ENCODE measurements at places on chromosomes 5 and 9. TPM values are rescaled to one million over a fixed set of nuclear protein-coding genes. Genes with fewer than 3 reads are reported as not detected.

DNA sequence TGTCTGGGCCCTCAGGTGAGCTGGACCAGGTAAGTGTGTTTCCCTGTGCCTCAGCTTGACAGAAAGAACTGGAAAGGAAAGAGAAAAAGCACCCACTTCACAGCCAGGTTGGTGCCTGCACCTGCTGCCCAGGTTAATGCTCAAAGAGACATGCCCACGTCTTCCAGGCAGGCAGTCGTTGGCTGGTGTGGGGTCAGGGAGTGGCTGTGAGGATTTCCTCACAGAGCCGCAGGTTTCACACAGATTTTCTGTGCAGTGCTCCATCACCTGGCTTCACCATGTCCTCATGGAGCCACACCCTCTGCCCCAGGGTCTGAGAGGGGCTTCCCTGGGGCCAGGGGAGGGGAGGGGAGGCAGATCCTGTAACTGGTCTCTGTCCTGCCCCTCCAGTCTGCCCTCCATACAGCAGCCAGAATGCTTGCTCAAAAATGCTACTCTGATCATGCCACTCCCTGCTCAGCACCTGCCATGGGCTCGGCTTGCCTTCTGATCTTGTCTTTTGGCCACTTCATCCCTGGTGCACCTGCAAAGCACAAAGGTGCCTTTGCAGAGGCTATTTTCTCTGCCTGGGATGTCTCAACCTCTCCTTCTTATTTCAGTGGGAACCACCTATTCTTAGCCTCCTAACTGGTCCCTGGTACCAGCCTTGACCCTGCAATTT is 82.5 kb upstream of the UBTD2 start:
- DNase-seq, result no peak
- H3K36me3 ChIP-seq, result no peaks in the 10 kb centered on the region
- H3K4me3 ChIP-seq, result no peak overlapping the region
- peaks cover 4% of the 10 kb centered on the region for H3K27me3 ChIP-seq
- no peak overlapping the region for H3K27ac ChIP-seq
- H3K4me1 ChIP-seq, result no peaks in the 10 kb centered on the region

- DNase-seq, result peak; percentile 84
- peak overlapping the region; percentile 95 for H3K4me3 ChIP-seq
- H3K27ac ChIP-seq, result peak overlapping the region; percentile 96
- peaks cover 44% of the 10 kb centered on the region for H3K4me1 ChIP-seq
- H3K36me3 ChIP-seq, result peaks cover 15% of the 10 kb centered on the region
These were observed 3.2 kb upstream of the SET start for GRCh38 chr9:128685636-128686489.

- H3K4me1 ChIP-seq, result peaks cover 18% of the 10 kb centered on the region
- H3K27me3 ChIP-seq, result no peaks in the 10 kb centered on the region
- H3K36me3 ChIP-seq, result peaks cover 2% of the 10 kb centered on the region
- DNase-seq, result peak; percentile 73
- no peak overlapping the region for H3K27ac ChIP-seq
These were observed 37.3 kb upstream of the FYB1 start for GRCh38 chr5:39256477-39257235.

DNA sequence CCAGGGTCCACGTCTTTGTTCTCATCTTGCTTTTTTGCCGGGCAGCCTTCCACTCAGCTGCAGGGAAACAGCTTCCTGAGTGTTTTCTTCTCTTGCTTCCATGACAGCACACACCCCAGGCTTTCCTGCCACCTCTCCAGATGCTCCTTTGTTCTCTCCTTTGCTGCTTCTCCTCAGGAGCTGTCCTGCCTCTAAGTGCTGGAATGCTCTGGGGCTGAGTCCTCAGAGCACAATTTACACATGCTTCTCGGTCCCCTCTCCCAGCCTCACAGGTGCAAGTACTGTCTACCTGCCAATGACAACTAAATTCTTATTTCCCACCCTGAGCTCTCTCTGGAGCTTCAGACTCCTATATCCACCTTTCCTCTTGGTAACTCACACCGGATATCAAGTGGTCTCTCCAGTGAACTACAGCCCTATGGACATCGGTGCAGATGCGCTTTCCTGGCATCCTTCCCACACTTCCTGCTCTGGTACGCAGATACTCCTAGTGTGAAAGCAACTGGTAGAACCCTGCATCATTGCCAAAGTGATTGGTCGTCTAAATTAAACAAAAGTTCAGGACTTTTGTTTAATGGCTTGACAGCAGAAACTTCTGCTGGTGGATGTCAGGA is 13.4 kb upstream of the ACSL6 start:
- H3K36me3 ChIP-seq, result peaks cover 1% of the 10 kb centered on the region
- no peak overlapping the region for H3K4me3 ChIP-seq
- H3K4me1 ChIP-seq, result peaks cover 20% of the 10 kb centered on the region
- peak; percentile 59 for DNase-seq
- no peak overlapping the region for H3K27ac ChIP-seq

GRCh38 chr5:68460147-68460798 is 244.7 kb downstream of the PIK3R1 start:
- H3K27ac ChIP-seq, result no peak overlapping the region
- H3K36me3 ChIP-seq, result no peaks in the 10 kb centered on the region
- peaks cover 17% of the 10 kb centered on the region for H3K4me1 ChIP-seq
- H3K4me3 ChIP-seq, result no peak overlapping the region

DNA sequence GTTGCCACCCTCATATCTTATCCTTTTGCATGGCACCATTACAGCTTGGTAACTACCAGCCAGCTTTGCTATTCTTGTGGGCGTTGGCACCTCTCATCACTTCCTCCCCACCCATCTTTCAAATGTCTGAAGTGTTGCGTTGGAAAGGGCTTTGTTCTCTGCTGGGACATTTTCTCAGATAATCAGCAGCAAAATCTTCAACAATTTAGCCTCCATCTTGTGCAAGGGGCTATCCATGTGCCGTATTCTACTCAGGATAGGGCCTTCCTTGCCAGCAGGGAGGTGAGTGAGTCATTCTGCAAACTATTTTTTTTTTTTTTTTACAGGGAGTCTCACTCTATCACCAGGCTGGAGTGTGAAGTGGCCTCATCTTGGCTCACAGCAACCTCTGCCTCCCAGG is 62.1 kb upstream of the NUDT12 start:
- DNase-seq, result no peak
- H3K36me3 ChIP-seq, result no peaks in the 10 kb centered on the region

DNA sequence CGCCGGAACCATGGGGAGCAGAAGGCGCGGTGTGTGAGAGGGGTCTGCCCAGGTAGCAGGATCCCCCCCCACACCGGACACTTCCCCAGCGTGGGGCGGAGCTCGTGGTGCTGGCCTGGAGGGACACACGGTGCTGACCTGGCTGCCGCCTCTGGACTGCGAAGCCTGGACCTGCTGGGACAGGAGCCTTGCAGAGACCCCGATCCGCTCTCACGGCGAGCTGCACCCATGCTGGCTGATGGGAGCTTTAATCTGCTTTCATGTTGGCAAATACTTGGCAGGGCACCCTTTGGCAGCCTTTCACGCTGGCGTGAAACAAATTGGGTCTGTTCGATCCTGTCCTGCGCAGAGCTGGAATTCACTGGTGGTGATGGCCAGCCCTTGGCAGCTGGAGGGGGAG is 7.4 kb downstream of the NKD2 start:
- H3K4me3 ChIP-seq, result no peak overlapping the region
- H3K27me3 ChIP-seq, result peaks cover 6% of the 10 kb centered on the region
- peaks cover 2% of the 10 kb centered on the region for H3K4me1 ChIP-seq

DNA sequence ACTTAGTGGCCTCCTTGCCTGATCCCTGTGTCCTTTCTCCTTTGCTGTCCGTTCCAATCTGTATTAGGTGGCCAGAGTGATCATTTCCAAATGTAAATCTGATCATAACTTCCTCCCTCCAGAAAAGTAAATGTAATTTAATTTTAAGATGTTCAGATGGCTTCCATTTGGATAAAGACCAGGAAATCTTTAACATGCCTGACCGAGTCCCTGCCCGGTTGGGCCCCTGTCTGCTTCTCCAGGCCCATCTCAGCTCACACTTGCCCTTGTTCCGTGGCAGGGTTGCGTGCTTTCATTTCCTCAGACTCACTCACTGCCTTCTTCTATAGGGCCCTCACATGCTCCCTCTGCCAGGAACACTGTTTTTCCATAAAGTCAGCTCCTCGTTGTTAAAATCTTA is 7.6 kb downstream of the MAP3K1 start:
- peak overlapping the region; percentile 4 for H3K27ac ChIP-seq
- H3K27me3 ChIP-seq, result no peaks in the 10 kb centered on the region
- no peak for DNase-seq
- H3K4me3 ChIP-seq, result peak overlapping the region; percentile 9
- H3K36me3 ChIP-seq, result peaks cover 30% of the 10 kb centered on the region
- peaks cover 64% of the 10 kb centered on the region for H3K4me1 ChIP-seq

- H3K4me1 ChIP-seq, result peaks cover 65% of the 10 kb centered on the region
- no peak overlapping the region for H3K27ac ChIP-seq
- no peak overlapping the region for H3K4me3 ChIP-seq
- H3K36me3 ChIP-seq, result peaks cover 72% of the 10 kb centered on the region
- no peak for DNase-seq
These were observed 34.6 kb downstream of the TNFAIP8 start for GRCh38 chr5:119390404-119390803.

DNA sequence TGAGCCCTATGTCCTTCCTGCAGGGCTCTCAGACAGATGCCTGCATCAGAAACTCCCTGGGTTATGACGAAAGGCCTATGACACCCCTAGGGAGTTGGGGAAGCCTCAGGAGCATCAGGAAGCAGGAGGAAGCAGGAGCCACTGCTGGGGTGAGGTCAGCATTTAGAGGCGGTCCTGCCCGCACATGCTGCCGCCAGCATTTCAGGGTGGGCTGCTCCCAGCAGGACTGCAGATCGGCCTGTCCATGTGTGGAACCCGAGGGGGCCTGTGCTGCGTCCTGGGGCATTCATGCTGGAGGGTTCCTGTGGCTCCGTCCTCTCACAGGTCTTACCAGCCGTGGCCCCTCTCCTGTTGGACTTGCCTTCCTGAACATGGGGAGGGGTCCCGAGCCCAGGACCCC is 6.9 kb downstream of the NKD2 start:
- H3K27me3 ChIP-seq, result peaks cover 6% of the 10 kb centered on the region
- H3K4me1 ChIP-seq, result peaks cover 2% of the 10 kb centered on the region
- no peak for DNase-seq
- no peak overlapping the region for H3K27ac ChIP-seq
- H3K36me3 ChIP-seq, result no peaks in the 10 kb centered on the region

DNA sequence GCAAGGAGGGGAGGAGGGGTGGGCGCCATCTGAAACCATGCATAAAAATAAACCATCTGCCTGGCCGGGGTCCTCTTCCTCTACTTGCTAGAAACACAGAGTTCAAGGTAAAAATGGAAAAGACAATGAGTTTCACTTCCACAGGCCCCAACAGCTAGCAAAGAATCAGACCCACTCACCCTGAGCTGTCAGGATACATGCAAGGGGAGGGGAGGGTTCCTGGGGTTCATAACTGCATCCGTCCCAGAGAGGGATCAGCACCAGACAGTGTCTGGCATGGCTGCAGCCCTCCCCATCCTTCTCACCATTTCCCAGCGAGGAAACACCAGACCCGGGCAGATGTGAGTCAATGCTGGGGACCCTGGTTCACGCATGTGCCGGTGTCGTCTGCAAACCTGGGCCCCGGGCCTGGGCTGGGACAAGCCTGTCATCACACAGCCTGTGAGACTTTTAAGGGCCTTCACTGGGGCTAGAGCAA is 55.4 kb downstream of the SEMA4D start:
- peaks cover 58% of the 10 kb centered on the region for H3K36me3 ChIP-seq
- peak overlapping the region; percentile 77 for H3K27ac ChIP-seq
- DNase-seq, result no peak
- H3K4me3 ChIP-seq, result no peak overlapping the region

DNA sequence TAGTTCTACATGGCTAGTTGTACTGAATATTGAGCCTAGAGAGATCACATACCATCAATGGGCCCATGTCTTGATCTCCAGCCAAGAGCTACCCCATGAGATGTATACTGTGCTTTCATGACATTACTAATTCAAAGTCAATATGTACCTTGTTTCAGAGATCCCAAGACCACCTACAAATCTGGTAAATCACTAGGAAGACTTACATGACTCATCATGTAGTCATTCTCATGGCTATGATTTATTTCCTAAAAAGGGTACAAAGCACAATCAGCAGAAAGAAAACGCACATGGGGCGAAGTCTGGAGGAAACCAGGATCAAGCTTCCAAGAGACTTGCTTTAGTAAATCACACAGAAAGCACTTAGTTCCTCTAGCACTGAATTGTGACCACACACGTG is 103.0 kb downstream of the PCSK5 start:
- DNase-seq, result no peak
- peaks cover 4% of the 10 kb centered on the region for H3K4me1 ChIP-seq
- peaks cover 4% of the 10 kb centered on the region for H3K36me3 ChIP-seq
- H3K4me3 ChIP-seq, result no peak overlapping the region
- no peaks in the 10 kb centered on the region for H3K27me3 ChIP-seq

Gene FAM153A
- total RNA-seq, result 12.8 TPM

Gene IL9
- not detected for total RNA-seq

Gene CCDC192
- not detected for total RNA-seq

Gene CYSRT1
- total RNA-seq, result 0.68 TPM
